Astrocyte (in vitro differentiated cells and primary cell): ENCODE measurements at places on chromosomes 1 and 21. TPM values are rescaled to one million over a fixed set of nuclear protein-coding genes. Genes with fewer than 3 reads are reported as not detected.

GRCh38 chr1:171973421-171973820, 132.1 kb downstream of the DNM3 start:
- no peaks in the 10 kb centered on the region for H3K36me3 ChIP-seq
- no peaks in the 10 kb centered on the region for H3K4me1 ChIP-seq
- H3K27me3 ChIP-seq, result no peaks in the 10 kb centered on the region

GRCh38 chr1:72524021-72524420, 241.7 kb upstream of the NEGR1 start:
- H3K27ac ChIP-seq, result no peak overlapping the region
- no peak overlapping the region for H3K4me3 ChIP-seq
- H3K36me3 ChIP-seq, result no peaks in the 10 kb centered on the region
- peaks cover 9% of the 10 kb centered on the region for H3K4me1 ChIP-seq

DNA sequence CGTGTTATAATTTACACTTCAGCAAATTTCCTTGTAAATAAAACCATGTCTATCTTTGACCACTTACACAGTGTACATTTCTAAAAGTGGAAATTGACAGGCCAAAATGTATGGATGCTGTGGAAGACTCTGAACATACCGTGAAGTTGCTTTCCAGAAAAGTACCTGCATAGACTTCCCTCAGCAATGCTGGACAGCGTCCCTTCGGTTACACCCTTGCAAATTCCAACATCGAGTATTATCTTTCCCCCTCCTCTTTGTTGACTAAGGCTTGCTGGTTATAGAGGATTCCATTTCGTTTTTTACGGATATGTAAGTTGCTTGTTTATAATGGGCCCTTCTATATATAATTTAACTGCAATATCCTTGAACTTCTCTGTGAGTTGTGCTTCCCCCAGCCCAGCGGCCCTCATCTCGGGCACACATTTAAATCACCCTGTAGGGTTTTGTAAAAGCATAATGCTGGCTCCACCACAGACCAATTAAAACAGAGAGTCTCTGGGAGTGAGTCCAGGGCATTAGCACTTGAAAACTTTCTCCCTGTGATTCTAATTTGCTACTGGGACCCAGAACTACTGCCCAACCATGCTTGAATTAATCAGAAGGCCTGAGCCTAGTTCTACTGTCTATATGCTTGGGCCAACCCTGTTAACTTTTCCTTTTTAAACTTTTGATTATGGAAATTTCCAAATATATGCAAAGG, 230.3 kb downstream of the GRIK3 start:
- no peak overlapping the region for H3K27ac ChIP-seq
- DNase-seq, result no peak
- no peaks in the 10 kb centered on the region for H3K27me3 ChIP-seq
- H3K4me1 ChIP-seq, result no peaks in the 10 kb centered on the region
- H3K4me3 ChIP-seq, result no peak overlapping the region

The CDK18 gene
- total RNA-seq, result 15.7 and 17.8 TPM in 2 replicates

GRCh38 chr21:41815652-41816582, 49.1 kb upstream of the RIPK4 start:
- no peaks in the 10 kb centered on the region for H3K4me1 ChIP-seq
- H3K36me3 ChIP-seq, result peaks cover 3% of the 10 kb centered on the region
- no peak overlapping the region for H3K4me3 ChIP-seq
- no peak for DNase-seq
- H3K27me3 ChIP-seq, result no peaks in the 10 kb centered on the region
- no peak overlapping the region for H3K27ac ChIP-seq

- H3K27me3 ChIP-seq, result no peaks in the 10 kb centered on the region
- H3K4me3 ChIP-seq, result no peak overlapping the region
- no peaks in the 10 kb centered on the region for H3K36me3 ChIP-seq
- DNase-seq, result no peak
These were observed 130.3 kb upstream of the ATP1A1 start for GRCh38 chr1:116242741-116243140.

DNA sequence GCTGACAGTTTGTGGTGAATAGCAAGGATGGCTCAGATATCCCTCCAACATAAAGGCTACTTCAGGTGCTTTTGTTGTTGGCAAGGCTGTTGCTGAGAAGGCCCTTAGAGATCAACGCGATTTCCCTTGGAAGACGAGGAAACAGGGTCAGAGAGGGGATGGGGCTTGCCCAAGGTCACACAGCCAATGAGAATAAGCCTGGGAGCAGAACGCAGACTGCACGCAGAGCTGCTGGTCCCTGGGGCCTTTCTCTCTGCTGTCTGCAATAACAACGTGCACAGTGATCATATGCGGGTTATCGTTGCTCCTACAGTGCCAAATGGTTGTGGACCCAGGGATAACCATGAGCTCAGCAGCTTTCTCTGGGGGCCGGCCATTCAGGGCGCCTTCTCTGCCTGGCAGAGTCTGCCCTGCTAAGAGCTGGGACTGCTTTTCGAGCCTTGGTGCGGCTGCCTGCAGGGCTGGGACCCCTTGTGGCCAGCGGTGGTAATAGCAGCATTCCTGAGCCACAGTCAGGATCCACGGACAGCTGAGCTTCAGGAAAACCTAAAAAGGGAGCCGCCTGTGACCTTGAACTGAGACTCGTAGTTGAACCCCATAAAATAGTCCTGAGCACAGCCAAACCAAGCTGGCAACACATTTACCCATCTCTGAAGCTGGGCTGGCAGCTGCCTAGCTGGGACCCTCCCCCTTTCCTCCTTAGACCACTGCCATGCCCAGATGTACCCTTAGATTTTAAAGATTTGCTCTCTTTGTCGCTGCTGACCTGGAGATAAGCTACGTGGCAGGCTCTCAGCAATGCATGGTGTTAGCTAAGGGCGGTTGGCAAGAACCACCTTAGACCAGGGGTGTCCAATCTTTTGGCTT, 39.8 kb downstream of the HTR6 start:
- H3K27ac ChIP-seq, result no peak overlapping the region
- no peaks in the 10 kb centered on the region for H3K27me3 ChIP-seq
- no peaks in the 10 kb centered on the region for H3K36me3 ChIP-seq

GRCh38 chr1:21654209-21654608, 14.9 kb downstream of the RAP1GAP start:
- H3K27ac ChIP-seq, result no peak overlapping the region
- no peak overlapping the region for H3K4me3 ChIP-seq
- DNase-seq, result no peak
- peaks cover 23% of the 10 kb centered on the region for H3K27me3 ChIP-seq

DNA sequence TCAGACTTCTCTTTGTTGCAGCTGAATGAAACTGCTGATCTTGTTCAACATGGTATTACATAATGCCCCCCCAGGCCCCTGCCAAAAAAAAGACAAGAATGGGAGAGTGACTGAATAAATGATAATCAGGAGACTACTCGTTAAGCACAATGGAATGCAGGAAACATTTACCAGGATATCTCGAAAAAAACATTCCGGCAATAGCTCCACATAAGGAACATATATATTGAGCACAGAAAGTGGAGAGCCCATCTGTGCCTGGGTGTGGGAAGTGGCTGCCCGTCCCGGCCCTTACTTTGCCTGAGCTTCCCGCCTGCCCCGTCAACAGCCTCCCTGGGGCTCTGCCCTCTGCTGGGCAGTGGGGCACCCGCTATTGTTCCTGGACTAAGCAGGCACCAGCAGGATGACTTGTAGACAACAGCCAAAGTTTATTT, 13.3 kb downstream of the TRIM11 start:
- H3K4me3 ChIP-seq, result no peak overlapping the region
- H3K4me1 ChIP-seq, result peaks cover 28% of the 10 kb centered on the region
- H3K36me3 ChIP-seq, result peaks cover 3% of the 10 kb centered on the region
- peak; percentile 66 for DNase-seq

- H3K36me3 ChIP-seq, result no peaks in the 10 kb centered on the region
- H3K4me1 ChIP-seq, result peaks cover 18% of the 10 kb centered on the region
These were observed 45.6 kb upstream of the CLIC4 start for GRCh38 chr1:24699628-24700027.

DNA sequence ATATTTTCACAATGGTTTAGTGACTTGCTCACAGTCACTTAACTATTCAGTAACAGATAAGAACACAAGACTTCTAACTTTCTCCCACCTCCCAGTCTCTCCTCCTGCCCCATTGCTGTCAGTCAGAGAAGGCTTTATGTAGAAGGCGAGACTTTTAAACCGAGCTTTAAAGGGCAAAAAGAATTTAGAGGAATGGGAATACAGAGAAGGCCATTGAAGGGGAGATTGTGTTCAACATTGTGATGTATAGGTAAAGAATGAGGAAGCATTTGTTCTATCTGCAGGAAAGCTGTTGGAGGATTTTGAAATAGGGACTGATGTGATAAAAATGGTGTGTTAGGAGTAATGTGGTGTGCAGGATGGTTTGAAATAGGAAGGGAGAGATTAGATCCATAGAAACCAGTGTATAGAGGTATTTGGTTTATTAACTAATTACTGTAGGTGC, 7.3 kb downstream of the POU2F1 start:
- H3K27me3 ChIP-seq, result no peaks in the 10 kb centered on the region
- no peak overlapping the region for H3K27ac ChIP-seq
- H3K36me3 ChIP-seq, result no peaks in the 10 kb centered on the region
- no peak for DNase-seq
- peaks cover 4% of the 10 kb centered on the region for H3K4me1 ChIP-seq
- H3K4me3 ChIP-seq, result no peak overlapping the region
